ENCODE measurements at places on chromosomes 2 and 18.

- no peak for DNase-seq
Measured at GRCh38 chr2:188187726-188188125, 103.9 kb upstream of the GULP1 start.

DNA sequence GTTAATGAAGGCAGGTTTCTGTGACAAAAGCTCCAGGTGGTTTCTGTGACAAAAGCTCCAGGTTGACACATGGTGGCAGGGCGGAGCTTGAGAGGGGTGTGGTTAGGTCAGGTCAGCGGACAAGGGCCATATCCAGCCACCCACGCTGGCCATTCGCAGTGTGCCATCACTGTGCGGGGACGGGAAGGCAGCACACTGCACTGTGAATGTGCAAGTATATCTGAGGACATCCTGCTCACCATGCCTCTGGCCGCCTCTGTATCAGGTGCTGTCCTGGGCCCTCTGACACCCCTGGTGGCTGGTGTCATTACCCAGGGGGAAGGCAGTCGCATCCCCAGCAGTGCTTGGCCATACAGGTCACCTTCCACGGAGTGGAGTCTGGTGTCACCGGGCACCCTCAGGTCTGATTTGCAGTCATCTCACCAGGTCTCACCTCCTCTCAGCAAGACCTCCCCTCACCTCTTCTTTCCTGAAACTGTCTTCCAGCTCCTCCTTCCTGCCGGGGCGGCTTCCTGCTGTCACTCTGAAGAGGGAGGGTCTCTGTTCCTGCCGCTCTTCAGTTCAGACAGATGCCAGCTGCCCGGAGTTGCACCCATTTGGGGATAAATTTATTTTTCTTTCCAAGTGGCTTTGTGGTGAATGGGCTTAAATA lies 34.9 kb downstream of the CTIF start:
- peak; percentile 38 for DNase-seq

- DNase-seq, result peak; percentile 88
Measured at GRCh38 chr2:96907115-96908041, 37.5 kb upstream of the SEMA4C start.

DNA sequence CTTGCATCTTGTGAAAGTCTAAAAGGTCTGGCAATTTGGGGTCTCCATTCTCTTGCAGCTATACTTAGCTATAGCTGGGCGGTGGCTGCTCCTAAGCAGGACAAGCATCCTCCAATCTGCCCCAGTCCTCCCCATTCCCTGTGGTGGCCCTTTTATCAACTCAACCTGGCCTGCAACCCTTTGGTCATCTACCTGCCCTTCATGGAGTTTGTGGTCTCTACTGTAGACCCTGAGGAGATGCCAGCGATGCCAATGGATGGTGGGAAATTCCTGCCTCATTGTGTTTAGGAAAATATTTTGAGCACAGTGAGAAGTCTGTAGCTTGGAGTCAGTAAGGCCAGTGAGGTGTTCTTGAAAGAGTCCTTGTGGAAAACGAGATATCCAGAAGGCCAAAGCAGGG lies 143.4 kb downstream of the CAPN13 start:
- DNase-seq, result no peak

DNA sequence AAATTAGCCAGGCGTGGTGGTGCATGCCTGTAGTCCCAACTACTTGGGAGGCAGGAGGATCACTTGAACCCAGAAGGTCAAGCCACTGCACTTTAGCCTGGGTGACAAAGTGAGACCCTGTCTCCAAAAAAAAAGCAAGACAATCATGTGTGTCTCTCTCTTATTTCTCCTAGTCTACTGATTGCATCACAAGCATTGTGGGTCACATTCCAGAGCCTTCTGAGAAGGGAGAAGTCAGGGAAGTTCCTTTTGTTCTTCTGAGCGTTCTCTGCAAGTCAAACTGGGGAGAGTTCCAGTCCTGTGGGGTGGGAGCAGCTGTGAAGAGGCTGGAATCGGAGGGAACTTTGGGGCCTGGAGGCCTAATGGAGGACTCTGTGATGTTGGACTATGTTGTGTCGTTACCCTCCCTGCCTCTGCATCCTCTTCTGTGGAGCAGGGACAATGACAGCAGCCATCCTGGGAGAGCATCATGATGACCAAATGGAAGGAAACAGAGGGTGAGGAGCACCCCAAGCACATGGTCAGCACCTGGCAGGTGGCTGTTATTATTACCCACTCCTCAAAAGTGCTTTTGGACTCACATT lies 115.4 kb downstream of the MRO start:
- DNase-seq, result no peak

DNA sequence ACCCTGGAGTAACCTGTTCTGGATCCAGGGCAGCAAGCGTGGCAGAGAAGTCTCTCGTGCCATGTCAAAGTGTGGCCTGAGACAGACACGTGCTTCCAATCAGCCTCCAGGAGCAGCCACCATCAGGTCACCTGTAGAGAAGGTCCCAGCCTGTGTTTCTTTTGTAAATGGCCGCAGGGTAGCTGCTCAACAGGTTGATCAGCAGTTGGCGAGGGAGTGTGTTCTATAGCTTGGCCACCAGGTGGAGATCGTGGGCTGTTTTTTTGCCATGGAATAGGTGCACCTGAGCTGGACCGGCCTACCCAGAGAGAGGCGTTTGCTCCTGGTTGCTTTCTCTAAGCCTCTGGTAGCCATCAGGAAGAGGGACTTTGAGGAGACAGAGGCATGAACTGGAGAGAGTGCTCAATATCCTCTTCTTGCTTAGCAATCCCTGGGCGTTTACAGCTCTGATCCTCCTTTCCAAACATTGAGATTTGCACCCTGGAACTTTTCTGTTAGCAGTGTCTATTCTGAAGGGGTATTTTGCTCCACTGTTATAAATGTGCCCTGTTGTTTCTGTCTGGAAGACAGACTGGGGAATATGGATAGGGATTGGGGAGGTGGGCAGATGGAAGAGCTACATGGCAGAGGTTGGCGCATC lies 34.2 kb upstream of the EN1 start:
- peak; percentile 79 for DNase-seq

DNA sequence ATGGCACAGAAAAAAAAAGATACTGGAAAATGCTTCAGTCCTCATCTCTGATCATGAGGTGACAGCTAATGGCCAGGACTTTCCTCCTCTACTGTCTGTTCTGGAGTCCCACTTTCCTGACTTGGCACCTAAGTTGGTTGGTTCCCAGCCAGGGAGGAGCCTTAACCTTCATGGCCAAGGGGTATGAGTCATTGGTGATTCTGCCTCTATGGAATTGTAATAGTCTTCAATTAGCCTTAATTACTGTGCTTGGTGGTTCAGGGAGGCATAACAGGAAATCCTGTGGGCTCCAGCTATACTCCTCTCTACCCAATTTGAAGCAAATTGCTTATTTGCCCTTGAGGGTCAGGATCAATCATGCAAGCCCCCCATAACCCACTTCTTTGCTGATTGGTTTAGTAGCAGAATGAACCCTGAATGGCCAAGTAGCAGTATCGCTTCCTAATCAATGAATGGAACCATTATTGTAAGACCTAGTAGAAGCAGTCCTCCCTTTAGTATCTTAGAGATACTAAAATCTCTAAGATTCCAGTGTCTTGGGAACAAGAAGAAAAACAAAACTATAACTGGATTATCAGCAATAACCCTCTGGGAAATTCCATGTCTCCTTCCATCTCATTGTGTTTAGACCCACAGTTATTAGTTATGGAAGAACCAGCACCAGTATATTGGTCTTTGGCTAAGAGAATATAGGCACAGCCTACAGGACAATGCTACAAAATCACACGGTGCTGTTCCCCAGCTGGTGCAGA lies 109.0 kb downstream of the COL6A3 start:
- DNase-seq, result no peak

DNA sequence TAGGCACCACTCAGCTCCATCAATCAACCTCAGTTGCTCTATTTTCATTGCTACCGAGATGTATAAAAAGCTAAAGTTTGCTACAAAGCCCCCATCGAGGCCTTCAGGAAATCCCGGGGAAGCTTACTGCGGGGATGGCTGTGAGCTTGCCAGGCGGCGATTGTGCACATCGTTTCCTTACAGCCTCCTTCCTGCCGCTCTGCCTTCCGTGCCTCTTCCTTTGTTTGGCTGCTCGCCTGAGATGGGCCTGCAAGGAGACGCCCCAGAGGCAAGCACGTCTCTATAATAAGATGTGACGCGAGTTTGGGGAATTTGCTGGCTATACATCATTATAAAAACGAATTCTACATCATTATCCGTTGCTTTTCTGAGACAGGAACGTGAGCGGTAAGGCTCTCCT lies 41.6 kb downstream of the DHRS9 start:
- no peak for DNase-seq

DNA sequence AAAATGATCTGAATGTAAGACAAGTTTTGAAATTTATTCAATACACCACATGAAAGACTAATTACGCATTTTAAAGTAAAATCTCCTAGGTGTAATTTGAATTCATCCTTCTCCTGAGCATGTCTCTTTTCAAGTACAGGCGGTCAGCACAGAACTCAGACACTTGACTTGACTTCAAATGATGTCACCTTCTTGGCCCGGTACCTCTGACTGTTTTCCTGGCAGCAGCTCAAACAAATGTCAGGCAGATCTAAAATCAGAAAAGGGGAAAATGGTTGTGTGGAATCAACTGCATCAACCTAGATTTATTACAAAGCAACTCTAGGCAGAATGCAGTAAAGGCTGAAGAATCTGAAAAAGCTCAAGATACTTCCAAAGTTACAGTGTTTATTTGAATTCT lies 11.4 kb upstream of the PROKR1 start:
- peak; percentile 18 for DNase-seq

- DNase-seq, result no peak
Measured at GRCh38 chr2:8986327-8986976, 17.0 kb downstream of the MBOAT2 start.

DNA sequence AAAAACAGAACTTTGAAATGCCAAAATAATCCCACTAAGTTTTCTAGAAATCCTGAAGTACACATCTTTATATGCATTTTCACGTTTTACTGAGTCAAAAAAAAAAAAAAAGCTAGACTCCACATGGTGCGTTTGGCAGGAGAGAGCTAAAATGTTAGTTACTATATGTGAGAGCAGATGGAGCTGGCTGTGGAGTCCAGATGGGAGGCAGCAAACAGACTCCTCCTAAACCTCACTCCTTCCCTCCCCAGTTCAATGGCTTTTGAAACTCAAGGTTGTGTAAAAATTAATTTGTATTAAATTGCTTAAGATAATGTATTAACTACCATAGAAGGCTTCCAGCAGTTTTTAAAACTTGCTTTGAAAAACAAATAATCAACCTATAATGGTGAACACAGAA lies 248.8 kb downstream of the AGPS start:
- no peak for DNase-seq

DNA sequence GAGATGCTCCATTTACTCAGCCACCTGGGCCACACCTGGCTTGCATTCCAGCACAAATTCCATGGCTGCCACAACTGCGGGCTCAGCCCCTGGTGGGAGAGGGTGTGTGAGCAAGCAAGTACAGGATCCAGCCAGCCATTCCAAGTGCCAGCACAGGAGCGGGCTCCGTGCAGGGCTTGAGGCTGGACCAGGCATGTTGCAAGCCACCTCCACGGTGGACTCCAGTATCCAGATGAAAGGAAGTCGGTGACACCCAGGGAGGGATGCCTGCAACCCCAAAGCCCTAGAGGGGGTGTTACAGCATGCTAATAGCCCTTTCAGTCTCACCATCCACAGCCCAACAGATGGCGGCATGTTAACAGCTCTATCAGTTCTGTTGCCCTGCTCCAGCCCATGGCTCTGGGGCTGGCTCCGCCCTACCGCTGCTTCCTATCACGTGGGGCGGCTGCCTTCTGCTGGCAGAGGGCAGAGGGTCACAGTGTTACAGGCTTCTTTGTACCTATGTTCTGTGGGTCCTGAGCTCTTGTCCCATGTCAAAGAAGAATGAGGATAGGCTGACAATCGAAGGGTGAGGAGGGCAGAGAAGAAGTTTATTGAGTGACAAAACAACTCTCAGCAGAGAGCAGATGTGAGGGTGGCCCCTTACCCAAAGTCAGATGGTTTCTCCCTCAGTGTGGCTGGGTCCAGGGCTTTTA lies 11.7 kb upstream of the GORASP2 start:
- no peak for DNase-seq

DNA sequence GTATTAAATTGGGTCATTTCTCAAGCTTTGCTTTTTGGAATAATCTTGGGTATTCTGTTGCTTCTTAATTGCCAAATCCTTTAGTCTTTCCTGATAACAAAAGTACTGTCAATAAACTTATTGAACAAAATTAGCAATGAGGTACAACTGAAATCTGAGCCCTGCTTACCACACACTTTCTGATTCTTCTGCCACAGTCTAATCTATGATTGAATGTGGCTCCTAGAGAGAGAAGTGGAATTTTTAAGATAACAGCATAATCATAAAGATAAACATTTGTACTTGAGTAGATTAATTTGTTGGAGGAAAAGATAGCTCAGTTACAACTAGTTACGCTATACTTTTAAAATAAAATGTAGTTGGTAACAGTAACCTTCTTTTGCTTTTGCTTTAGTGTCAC lies 354.8 kb downstream of the CELF4 start:
- DNase-seq, result no peak

GRCh38 chr18:60445341-60445740 lies 72.8 kb upstream of the MC4R start:
- no peak for DNase-seq

All from iPS-NIHi11 (cell line).